ENCODE measurements at places on chromosomes 2 and 18. TPM values are rescaled to one million over a fixed set of nuclear protein-coding genes. Genes with fewer than 3 reads are reported as not detected.

The APCDD1 gene
- 0.09 TPM for total RNA-seq

GRCh38 chr2:203994735-203995134 is 58.2 kb downstream of the ICOS start:
- no peak for DNase-seq

DNA sequence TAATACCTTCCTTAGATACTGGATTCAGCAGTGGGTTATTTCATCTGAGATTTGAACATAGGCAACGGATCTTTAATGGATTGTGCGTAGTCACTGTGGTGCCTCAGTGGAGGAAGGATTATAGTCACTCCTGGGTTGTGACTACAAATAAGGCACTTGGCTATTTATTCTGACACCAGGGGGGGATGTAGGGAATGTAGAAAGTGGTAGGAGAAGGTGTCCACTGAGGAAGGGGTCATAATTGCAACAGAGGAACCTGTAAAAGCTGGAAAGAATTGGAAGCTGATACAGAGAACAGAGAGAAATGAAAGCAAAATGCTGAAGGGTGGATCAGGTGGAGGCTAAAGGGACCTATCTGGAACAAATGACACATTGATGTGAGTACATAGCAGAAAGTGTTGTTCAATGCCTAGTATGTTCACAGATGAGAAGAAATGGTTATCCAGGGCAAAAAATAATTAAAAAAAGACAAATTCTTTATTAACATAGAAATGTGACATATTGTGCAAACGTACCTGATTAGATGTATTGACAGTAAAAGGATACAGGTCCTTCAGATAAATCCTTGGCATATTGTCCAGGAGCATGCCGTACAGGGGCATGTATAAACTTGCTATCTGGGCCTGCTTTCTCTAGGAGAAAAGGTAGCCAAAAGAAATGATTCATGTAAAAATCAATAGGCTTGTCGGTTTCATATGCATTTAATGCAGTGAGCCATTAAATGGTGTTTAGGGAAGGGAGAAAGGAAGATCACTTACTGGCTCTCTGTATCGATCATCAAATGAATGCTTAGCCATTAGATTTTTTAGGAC is 91.2 kb upstream of the CCDC195 start:
- DNase-seq = no peak

DNA sequence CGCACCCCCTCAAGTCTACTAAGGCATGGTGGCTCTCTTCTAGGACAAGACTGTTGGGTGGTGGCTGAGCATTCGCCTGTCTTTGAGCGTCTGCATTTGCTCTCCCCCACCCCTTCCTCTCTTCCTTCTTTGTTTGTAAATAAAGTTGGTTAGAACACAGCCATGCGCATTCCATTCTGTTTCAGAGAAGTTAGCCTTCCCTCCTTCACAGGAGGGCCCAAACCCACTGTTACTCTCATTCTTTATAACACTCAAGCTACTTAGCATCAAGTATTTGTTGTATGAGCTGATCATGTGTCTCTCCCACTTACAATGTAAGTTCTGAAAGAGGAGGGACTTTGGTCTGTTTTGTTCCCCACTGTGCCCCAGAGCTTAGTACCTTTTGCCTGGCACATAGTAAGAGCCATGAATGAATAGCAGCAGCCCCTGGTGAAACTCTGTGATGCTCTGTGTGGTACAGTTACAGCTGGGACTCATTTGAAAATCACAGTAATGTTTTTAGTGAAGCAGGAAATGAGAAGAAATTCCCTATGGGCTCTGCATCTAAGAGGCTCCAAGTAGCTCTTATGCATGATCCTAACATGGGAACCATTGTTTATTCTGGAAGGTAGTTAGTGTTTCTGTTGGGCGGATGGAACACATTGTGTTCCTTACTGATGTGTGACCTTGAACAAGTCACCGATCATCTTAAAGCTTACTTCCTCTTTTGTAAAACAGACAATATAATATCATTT is 7.7 kb downstream of the MGAT5 start:
- DNase-seq = peak; percentile 82

- DNase-seq = peak; percentile 36
These were observed 492.8 kb upstream of the RAB12 start for GRCh38 chr18:8116341-8117005.

GRCh38 chr2:234754126-234754525 is 197.7 kb upstream of the SH3BP4 start:
- DNase-seq = peak; percentile 47

The BUB1 gene
- total RNA-seq = 5.9 TPM

The PSMA8 gene
- not detected for total RNA-seq

GRCh38 chr18:36128907-36129299 is 237 bp downstream of the SLC39A6 start:
- DNase-seq = no peak

DNA sequence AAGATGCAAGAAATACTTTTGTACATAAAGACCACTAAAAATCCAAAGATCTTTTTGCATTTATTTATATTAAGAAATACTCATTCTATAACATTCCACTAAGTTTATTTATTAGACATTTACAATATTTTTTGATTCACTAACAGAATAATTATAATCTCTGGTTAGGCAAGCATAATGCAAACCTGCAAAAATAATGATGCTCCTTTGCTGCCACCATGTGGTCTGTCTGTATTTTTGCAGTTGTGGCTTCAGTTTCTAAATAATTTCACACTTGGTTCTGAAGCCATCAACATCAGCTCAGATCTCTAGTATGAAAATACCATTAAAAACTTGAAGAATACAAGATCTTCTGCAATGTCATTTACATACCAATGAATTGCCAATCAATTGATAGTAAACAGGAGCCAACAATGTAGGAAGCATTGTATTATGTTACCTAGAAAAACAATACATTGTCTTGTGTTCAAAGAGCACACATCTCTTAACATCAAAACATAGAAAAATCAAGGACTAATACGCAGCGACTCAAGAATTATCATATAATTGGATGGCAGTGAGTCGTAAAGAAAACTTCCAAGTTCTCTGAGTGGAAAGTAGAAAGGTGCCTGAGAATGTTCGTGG is 28.8 kb upstream of the WDR75 start:
- DNase-seq = peak; percentile 85

DNA sequence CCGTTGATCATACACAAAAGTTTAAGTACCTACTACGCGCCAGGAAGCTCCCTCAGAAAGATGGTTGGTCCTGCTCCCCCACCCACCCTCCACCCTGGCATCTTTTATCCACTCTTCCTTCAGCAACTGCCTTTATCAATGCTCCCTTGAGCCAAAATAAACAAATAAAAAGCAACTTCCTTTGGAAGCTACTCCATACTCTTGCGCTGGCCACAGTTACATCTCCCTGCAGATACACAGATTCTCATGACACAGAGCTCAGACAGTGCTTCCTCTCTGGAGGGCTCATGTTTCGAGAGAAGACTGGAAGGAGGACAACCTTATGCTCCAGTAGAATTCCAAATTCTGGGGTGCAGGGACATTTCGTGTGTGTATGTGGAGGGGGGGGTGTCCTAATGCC is 3.8 kb upstream of the STEAP3 start:
- peak; percentile 50 for DNase-seq

The CERKL gene
- total RNA-seq = not detected

The UGT1A4 gene
- not detected for total RNA-seq

The FZD7 gene
- total RNA-seq = 35.8 TPM

GRCh38 chr2:32200814-32201213 is 35.1 kb downstream of the SLC30A6 start:
- no peak for DNase-seq

The DGKD gene
- 4.1 TPM for total RNA-seq

DNA sequence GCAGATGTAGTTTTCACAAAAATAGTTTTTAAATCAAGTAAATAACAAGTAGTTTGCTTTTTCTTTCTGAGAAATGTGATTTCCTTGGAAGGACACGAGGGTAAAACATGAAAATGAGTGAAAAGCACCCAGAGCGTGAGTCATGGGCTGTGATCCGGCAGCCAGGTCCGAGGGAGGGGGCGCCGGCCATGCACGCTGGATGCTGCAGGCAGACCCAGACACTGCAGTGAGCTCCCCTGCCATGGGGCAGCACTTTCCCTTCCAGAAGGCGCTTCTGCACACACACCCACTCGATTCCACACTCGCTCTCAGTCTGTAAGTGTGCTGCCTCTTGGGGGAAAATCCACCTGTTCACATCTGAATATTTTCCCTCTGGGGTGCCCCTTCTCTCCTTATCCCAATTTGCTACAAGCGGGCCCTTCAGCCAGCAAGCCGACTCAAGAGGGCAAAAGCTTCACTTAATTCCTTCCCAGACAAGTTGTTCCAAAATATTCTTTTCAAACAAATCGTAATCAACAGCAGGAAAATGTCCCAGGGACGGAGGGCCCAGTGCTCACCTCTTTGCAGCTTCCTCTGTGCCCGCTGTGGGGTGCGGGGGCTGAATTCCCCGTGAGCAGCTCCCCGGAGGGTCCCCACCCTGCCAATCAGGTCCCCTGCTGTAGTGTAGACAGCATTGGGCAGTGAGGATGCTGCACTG is 87.0 kb upstream of the ID2 start:
- peak; percentile 23 for DNase-seq

- DNase-seq = no peak
These were observed 25.6 kb downstream of the ARHGAP28 start for GRCh38 chr18:6755107-6755506.

DNA sequence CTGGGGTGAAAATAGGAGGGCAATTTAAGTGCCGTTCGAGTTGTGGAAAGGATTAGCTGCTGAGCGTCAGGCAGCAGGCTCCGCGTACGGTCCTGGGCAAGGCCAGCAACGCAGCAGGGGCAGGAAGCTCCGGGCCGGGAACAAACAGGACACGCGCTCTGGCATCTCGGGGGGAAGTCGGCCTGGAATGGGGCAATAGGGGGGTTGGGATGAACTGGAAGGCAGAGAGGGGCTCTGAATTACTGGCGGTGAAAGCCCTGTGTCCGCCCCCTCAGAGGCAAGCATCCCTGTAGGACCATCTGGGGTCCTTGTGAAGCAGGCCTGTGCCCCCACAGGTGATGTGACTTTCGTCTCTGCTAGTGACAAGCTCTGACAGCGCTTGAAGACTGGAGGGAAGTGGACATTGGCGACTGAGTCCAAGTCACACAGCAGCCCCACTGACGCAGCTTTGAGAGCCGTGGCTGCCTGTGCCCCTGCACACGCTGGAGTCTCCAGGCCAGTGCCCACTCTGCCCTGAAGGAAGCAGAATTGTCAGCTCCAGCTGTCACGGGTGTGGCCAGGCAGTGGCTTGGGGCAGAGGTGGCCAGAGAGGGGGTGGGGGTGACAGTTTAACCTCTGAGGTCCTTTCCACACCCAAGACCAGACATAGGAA is 22.3 kb downstream of the GPR35 start:
- no peak for DNase-seq

The SPC25 gene
- not detected for total RNA-seq

DNA sequence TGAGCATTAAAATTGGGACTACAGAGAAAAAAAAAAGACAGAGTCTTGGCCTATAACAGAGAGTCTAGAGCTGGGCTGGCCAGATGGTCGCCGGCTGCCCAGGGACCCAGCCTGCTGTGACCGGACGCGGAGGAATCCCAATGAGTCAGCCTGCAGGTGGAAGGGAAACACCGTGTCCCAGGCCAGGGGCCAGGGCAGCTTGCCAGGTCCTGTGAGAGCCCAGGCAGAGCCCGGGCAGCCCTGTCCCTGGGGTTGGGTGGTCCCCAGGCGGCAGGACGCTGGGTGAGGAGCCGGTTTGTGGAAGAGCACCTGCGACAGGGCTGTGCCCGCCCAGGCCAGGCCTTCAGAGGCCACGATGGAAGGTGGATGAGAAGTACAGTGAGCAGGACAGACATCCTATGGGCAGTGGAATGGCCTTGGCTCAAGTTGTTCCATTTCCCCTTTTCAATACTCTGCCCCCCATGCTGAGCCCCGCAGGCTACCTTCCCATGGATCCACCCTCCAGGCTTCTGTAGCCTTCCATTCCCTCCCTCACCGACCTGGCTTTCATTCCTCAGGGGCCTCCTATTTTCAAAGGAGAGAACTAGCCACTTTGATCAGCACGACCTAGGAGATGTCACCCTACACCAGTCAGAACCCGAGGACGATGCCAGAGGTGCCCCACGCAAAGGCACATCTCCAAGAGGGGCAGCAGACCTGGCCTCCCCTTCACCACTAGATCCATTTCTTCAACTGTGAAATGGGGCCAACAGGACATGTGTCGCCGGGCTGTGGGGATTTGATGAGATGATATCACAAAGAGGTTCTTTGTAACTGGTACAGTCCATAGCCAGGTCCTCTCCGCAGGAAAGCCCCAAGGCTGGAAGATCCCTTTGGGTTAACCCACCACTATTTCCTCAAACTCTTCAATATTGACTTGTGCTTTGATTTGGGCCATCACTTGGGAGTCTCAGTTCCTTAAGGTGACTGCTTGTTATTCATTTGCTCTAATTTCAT is 87.5 kb downstream of the POLR1A start:
- no peak for DNase-seq

DNA sequence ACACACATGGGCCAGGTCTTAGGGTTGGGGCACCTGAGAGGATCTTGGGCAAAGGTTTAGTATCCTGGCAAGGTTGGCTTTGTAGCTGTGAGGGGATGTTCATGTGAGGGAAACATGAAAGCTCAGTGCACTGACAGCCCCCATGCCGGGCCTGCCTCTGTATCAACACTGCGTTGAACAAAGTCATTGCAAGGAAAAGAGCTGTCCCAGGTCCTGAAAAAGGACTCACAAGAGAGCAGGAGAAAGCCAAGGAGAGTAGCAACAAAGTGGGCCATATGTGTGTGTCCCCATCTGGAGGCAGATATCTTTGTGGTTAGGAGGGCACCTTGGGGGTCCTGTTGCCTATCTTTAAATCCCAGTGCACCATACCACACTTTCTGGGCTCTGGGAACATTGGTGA is 237.8 kb upstream of the THSD7B start:
- DNase-seq = peak; percentile 1

DNA sequence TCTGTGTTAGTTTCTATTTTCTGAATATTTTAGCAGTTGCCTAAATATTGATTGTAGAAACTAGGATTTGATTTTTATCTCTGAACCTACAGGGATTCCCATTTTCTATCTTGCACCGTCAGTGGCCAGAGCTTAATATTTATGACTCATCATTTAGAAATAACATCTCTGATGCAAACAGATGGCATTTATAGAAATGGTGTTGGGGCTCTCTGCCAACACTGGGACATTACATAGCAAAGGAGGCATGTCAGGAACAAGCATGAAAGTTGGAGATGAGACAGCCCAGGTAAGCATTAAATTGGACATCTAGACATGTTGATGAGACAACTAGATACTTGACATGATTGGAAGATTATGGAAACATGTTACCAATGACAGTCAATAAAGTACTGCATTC is 165.3 kb upstream of the SYT4 start:
- DNase-seq = no peak

The IRS1 gene
- total RNA-seq = 29.7 TPM

The ARID5A gene
- total RNA-seq = 7.8 TPM

The SLC9A4 gene
- total RNA-seq = not detected

GRCh38 chr2:127041259-127041970 is 65.5 kb downstream of the BIN1 start:
- DNase-seq = no peak

The SOCS6 gene
- total RNA-seq = 26.2 TPM

GRCh38 chr2:10504994-10505820 is 57.1 kb upstream of the ODC1 start:
- no peak for DNase-seq

The AQP12A gene
- not detected for total RNA-seq

The EVX2 gene
- total RNA-seq = not detected

- DNase-seq = no peak
These were observed 475.6 kb downstream of the TDRD15 start for GRCh38 chr2:21599417-21599816.

The SALL3 gene
- not detected for total RNA-seq

Data from fibroblast of the aortic adventitia (primary cell).